ENCODE measurements at places on chromosomes 7 and 10. TPM values are rescaled to one million over a fixed set of nuclear protein-coding genes. Genes with fewer than 3 reads are reported as not detected.

GATA3 gene
- total RNA-seq, result 0.88 TPM

ASIC3 gene
- 2.2 TPM for total RNA-seq

SPDYE9 gene
- total RNA-seq, result not detected

FBXW4 gene
- 32.2 TPM for total RNA-seq

- DNase-seq, result no peak
Observed at GRCh38 chr10:69160809-69161241, 19.2 kb upstream of the SUPV3L1 start.

DNA sequence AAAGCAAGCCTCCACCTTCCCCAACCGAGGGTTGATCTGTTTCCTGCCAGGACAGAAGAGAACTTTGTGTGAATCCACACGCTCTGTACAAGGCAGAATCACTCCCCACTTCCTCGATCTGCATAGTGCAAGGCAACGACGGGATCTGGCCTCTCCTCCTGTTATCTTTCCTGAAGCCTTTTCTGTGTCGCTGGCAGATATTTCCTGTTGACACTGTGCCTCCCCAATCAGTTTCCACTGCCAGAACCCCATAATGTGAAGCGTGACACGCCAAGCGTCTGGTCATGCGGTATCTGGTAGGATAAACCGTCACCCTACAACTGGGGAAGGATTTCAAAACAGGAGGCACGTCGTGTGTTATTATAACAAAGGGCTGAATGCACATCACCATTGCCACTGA, 57.2 kb downstream of the FAM171A1 start:
- DNase-seq, result no peak

DNA sequence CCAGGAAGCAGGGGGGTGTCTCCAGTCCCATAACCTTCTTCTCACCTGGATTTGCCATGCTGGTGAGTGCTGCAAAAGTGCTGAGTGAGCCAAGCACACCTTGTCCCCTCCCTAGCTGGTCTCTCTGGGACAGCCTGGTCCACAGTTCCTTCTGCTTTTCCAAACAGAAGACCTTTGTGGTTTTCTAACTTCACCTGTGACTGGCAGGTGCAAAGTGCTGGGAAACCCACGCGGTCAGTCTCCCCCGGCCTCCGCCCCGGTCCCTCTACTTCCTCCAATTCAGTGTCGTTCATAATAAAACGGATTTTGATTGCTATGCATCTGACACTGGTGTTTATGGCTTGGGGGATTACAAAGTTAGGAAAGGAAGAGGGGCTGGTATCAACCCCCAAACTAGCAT, 37.1 kb downstream of the RBAK start:
- DNase-seq, result no peak

DNA sequence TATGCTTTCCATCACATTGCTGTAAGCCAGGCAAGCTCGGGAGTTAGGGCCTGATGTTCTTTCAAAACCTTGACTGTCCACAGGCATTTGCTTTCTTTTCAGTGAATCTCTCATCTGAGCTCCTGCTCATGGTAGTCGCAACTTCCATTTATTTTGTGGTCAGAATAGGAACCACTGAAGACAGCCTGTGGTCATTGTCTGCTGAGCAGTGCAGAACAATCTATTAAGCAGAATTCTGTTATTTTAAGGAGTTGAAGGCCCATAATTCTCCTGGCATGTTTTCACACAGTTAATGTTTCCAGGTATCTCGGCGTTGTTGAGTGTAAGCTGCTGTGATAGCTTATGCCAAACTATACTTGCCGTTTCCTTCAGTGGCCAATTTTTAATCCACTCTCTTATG, 491.1 kb upstream of the AKR1E2 start:
- no peak for DNase-seq

GRCh38 chr10:33258967-33259366, 75.5 kb downstream of the NRP1 start:
- DNase-seq, result no peak

GRCh38 chr10:69645296-69646184, 15.5 kb downstream of the FAM241B start:
- DNase-seq, result no peak

DNA sequence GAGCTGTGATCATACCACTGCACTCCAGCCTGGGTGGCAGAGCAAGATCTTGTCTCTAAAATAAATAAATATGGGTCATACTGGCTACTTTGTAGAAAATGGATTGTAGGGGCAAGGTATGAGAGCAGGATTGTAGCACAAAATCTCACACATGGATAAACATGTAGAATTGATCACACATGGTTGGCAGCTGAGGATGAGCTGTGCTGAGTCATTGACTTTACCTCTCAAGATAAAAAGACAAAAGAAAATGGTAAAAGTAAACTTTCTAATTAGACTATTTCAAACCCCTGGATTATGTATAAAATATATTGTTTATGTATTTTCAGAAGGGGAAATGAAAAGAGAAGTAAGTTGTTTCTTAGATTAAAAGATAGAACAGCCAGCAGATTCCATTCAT, 69.3 kb downstream of the APBB1IP start:
- no peak for DNase-seq

DNA sequence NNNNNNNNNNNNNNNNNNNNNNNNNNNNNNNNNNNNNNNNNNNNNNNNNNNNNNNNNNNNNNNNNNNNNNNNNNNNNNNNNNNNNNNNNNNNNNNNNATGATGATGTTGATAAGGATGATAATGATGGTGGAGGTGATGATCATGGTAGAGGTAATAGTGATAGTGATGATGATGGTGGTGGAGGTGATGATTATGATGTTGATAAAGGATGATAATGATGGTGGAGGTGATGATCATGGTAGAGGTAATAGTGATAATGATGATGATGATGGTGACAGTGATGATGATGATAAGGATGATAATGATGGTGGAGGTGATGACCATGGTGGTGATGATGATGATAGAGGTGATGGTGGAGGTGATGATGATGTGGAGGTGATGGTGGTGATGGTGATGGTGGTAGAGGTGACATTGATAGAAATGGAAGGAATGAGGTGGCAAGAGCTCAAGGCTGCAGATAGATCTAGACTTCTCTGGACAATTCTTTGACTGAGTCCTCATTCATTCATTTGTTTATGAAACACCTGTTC, 47.8 kb downstream of the FAM20C start:
- no peak for DNase-seq

DNA sequence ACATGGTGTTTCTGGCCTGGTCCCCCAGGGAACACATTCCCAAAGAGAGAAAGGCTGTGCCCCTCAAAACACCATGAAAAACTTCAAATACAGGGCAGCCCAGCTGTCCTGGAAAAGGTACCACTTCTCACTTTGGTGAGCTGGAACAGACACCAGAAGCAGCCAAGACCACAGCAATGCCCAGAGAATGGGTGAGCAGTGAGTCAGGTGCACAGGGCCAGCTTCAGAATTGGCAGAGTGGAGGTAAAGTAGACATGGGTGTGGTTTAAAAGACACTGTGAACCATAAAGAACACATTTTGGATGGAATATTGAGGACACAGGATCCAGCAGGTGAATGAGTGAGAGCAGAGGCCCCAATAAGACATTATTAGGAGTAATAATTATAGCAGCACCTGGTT, 51.3 kb downstream of the FAM13C start:
- no peak for DNase-seq

DNA sequence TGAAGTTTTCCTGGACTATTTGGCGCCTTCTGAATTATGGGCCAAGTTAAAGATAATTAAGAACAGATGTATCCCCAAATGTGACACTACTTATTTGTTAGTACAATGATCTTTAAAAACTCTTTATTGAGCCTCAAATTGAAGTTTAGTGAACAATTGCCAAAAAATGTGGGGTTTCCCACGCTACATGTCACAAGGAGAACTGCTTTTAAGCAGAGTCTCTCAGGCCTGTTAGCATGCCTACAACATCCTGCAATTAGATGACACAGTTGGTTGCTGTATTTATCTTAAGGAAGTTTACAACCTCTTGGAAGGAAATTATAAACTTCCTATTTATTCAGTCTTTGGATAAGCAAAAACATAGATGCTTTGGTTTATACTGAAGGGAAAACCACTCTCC, 733.0 kb downstream of the TNS3 start:
- no peak for DNase-seq

DNA sequence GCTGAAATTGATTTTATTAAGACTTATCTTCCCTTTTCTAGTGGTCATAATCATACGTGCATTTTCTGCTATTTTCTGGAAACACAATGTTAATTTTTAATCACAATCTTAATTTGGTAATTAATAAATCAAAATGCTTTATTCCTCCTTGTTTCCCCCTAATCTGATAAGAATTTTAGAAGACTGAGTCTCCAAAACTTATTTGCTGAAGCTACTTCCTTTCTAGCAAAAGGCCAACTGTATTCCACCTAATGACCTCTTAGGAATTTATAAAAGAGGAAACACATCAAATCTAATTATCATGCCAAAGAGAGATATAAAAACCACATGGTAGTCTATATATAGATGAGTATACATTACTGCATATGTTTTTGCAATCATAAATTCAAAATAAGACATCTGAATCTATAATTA, 140.6 kb downstream of the GNAI1 start:
- no peak for DNase-seq

DNA sequence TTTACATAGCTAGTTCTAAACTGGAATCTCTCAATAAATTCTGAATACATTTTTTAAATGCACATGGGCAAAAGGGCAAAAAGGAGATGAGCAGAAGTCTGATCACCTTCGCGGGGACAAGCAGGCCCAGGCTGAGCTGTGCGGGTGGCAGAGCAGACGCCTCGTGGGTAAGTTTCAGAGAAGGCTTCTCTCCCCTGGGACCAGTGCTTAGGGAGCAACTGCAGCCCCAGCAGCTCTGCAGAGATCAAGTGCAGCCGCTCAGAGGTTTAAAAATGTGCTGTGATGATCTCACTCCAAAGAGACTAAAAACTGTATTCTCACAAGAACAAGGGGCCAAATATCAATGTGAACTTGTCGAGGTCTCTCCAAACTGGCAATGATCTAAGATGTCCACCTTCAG, 264.3 kb upstream of the RNF32 start:
- DNase-seq, result no peak
